ENCODE measurements at places on chromosomes 11 and 22.

GRCh38 chr11:121497176-121497998 lies 44.6 kb upstream of the SORL1-AS1 start:
- DNase-seq, result no peak

DNA sequence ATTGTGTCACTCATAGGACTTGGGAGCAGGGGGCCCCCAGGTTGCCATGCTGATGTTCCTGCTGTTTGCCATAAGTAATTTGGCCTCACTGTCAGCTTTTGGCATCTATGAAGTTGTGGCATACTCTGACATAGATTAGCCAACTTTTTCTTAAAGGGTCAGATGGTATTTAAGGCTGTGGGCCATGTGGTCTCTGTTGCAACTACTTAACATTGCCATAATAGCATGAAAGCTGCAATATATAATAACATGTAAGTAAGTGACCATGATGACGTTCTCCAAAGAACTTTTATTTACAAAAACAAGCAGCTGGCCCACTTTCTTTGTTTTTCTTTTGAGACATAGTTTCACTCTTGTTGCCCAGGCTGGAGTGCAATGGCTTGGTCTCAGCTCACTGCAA lies 2.2 kb upstream of the TMEM216 start:
- no peak for DNase-seq

- DNase-seq, result no peak
Observed at GRCh38 chr11:90355200-90355599, 132.4 kb upstream of the CHORDC1 start.

DNA sequence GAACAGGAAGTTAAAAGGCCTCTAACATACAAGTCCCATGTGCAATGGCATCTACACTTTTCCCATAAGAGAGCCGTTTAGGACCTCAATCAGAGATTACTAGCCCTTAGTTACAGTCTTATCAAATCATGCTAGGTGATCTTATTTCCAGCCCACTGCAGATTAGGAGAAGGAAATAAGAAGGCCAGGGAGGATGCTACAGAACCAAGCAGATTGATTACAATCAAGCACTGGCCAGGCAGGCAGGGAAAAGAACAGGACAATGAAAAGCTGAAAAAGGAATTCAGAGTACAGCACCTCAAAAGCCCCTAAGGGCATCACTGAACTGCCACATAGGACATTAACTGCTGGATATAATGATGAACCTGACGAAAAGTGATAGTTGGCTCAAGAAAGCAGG lies 73.0 kb downstream of the CLPB start:
- DNase-seq, result no peak

GRCh38 chr11:102302241-102302640 lies 15.0 kb upstream of the BIRC3 start:
- DNase-seq, result no peak

DNA sequence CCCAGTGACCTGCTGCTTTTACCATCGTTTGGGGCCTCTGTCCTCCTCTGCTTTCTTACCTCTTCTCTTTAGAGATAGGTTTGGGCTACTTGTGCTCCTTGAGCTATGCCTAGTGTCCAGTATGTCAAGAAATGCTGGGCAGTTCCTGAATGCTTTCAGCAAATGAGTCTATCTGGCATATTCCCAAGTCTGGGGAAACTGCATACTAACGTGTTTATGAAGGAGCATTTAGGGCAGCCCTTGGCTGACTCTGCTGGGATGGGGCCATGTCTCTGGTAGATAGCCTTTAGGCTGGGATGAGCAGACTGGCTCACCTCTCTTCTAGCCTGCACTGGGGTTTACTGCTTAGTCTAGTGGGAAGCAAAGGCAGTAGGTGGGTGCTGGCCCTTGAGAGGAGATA lies 43.7 kb upstream of the SUSD2 start:
- no peak for DNase-seq

DNA sequence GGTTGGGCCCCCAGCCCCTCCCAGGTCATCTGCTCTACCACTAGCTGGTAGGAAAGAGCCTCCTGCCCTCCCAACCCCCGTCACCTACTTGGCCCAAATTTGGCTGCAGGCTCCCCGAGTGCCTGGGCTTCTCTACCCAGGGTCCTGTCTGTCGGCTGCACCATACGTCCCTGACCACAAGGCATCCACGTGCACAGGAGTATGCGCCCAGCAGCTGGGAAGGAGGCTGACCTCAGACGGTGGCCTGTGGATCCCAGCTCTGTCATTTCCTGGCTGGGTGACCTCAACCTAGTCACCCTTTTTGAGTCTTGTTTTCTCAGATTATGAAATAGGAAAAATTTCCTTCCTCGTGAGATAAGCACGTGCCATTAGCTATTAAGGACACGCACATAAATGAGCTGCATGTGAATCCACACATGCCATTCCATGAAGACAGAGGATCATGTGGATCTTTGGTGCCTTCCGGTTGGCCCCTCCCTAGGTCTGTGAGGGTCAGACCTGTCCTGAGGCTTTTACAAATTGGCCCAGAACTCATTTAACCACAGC lies 13.7 kb downstream of the CYB561A3 start:
- DNase-seq, result peak; percentile 37

GRCh38 chr11:70818351-70818750 lies 420.0 kb downstream of the CTTN start:
- DNase-seq, result no peak

GRCh38 chr22:30427871-30428270 lies 2.3 kb downstream of the MTFP1 start:
- DNase-seq, result no peak

GRCh38 chr22:20155330-20156041 lies 4.6 kb upstream of the CCDC188 start:
- no peak for DNase-seq

DNA sequence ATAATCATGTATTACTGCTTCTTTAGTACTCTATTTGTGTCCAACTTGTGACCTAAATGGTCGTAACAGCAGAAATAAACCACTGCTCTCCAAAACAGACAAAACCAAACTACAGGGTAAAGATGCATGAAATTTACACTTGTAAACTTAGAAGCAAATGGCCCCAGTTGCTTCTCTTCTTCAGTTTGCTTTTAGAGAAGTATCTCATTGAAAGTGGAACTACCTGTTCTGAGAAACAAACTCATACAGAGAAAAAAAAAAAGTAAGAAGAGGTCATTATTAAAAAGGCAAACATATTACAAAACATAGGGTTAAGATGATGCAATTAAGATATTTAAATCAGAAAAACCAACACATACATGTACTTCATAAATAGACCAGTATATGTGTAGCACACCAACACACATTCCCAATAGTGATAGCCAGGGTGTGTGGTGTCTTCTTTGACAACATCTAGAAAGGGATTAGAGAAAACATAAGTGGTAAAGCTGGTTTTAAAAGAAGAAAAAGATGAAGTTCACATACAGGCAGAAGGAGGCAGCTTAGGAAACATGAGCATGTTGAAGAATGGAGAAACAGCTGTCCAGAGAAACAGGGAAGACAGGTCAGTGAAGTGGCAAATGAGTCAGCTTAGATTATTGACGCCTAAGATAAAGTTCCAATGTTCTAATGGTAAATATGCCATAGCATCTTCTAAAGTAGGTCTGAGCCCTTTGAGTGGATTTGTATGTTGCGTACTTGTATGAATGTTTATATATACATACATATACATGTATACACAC lies 844.7 kb upstream of the CCDC90B start:
- DNase-seq, result no peak

- DNase-seq, result no peak
Observed at GRCh38 chr11:19447150-19447566, 206.4 kb upstream of the E2F8 start.

DNA sequence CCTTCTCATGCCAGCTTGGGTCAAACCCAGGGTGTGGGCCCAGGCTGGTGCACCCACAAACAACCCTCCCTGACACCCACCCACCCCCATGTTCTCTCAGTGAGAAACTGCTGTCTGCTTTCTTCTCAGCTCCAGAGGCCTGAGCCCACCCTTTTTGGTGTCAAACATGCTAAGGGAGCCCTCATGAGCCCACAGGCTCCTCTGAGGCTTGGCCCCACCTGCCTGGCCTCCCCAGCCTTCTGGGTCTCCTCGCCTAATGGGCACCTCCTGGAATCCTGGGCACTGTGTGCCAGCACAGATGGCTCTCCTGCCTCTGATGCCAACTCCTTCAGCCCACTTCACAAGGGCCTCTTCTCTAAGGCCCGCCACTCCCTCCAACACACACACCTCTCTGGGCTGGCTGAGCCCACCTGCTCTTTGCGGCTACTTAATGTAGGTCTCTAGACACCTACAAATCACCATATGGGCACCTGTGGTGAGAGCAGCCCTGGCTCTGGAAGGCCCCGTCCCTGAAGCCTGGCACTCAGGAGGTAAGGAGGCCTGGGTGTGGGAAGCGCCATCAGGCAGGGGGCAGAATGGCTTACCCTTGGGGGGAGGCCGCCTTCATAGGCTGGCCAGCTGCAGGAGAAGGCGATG lies 4.4 kb downstream of the NAGA start:
- DNase-seq, result no peak

GRCh38 chr22:22182218-22182989 lies 62.2 kb upstream of the VPREB1 start:
- no peak for DNase-seq

DNA sequence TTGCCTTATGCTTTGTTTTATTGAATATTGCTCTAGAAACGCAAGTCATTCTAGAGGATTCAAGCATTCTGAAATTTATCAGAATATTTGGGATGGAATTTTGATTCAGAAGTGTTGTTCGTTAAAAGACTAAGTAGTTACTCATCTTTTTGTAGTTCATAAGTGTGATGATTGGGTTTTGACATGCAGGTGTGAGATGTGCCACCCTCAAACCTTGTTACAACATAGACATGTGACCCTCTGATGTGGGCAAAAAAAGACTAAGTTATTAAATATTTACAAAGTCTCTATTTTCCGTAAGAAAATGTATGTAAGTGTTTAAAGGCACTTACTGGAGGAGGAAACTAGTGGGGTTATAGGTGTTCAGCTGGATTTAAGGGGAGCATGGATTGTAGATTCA lies 8.9 kb downstream of the YWHAH start:
- DNase-seq, result no peak

DNA sequence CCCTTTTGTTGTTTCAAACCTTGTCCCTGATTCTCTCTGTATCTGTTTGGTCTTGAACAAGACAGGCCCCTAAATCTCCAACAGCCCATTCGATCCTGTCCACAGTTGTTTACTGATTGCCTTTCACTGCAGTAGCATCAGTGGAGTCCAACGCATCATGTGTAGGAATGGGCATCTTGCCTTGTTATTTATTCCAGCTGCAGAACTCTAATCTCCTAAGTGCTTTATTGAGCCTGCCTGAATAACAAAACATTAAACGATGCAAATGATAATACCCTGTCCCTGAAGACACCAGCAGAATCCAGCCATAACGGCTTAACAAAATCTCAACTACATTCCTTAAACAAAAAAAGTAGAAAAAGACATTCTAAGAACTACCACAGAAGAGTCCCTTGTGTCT lies 50.1 kb downstream of the SLC35F2 start:
- no peak for DNase-seq

DNA sequence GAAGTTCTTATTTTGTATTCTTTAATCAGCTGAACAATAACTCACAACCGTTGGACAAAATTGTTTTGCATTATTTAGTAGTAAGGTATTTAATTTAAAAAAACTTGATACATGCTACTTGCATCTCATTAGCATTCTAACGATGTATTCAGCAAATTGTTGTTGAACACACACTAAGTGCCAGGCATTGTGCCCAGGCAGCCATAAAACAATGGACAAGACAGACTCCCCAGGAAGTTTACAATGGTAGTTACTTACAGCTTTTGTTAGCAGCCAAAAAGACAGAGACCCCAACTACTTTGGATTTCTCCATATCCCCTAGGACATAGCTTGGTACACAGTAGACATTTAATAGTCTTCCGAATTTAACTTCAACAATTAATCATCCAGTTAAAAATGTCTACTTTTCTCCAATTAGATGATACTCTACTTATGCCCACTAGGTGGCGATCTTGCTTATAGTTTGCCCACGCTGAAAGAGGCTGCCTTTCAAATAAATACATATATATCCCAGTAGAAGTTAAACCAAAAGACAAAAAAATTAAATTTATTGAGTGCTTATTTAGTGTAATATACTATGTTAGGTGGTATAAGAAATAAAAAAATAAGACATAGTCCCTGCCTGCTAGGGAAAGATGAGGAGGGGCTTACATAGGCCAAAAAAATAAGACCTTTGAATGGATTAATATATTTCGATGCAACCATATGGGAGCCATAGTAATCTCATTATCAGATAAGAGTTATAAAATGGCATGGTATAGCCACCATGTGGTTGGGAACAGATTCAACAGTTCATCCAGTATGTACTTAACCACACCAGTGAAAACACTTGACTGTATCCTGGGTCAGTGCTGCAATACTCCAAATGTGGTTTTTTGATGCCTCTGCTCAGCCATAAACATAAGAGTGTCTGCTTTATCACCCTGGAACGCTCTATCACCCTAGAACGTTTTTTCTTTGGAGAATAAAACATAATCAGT lies 2.0 kb upstream of the FJX1 start:
- peak; percentile 64 for DNase-seq

- DNase-seq, result no peak
Observed at GRCh38 chr22:39482768-39483167, 19.3 kb upstream of the MIEF1 start.

DNA sequence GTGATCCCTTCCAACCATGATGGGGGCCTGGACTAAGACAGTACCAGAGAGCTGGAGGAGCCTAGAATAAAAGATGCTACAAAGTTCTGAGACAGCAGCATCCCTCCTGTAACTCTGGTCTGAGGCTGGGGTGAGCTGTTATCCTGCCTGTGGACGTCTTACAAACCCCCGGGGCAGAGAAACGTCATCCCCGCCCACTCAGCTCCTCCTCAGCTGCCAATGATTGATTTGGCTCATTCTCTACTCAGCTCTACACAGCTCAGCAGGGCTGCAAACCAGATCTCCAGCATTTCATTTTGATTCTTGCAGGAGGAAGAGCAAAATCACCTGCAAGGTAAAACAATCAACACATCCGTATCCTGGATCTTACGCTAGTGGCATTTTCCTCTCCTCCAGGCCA lies 55.5 kb downstream of the CSNK2A3 start:
- no peak for DNase-seq

- DNase-seq, result no peak
Observed at GRCh38 chr11:109582470-109582869, 160.5 kb downstream of the C11orf87 start.

GRCh38 chr11:70026726-70027125 lies 51.4 kb upstream of the ANO1 start:
- DNase-seq, result no peak

DNA sequence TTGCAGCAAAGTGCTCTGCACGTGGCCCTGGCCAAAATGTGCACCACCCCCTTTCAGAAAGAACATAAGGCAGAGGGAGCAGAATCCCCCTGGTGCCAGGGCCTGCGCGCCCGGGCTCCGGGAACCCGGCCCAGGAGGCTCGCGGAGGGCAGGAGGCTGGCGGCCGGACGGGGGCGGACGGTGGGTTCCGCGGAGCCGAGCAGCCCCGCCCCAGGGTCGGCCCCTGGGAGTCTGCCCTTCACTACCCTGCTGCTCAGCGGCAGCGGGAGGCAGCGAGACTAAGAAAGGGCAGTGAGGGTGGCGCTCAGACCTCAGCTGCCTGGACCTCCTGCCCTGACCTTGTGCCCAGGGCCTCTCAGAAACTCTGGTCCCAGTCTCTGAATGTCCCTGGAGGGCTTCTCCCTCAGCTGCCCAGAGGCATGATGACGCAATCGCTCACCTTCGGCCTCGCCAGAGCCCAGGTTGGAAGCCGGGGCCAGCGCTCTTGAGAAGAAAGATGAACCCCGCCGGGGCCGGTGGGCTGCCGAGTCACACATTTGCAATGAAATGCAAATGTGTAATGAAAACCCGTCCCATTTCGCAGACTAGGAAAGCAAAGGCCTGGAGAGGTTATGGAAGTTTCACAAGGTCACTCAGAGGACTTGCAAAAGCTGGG lies 1.1 kb upstream of the CLMP start:
- no peak for DNase-seq

GRCh38 chr22:49015459-49015858 lies 812.2 kb downstream of the BRD1 start:
- no peak for DNase-seq

- DNase-seq, result no peak
Observed at GRCh38 chr11:27679136-27680015, 20.9 kb downstream of the BDNF start.
